SK-N-SH (cell line): ENCODE measurements at places on chromosomes 5 and 9. TPM values are rescaled to one million over a fixed set of nuclear protein-coding genes. Genes with fewer than 3 reads are reported as not detected.

- no peak for DNase-seq
Measured at GRCh38 chr5:27318701-27319100, 280.3 kb upstream of the CDH9 start.

GRCh38 chr9:135788576-135789300, 86.8 kb downstream of the KCNT1 start:
- DNase-seq: no peak

DNA sequence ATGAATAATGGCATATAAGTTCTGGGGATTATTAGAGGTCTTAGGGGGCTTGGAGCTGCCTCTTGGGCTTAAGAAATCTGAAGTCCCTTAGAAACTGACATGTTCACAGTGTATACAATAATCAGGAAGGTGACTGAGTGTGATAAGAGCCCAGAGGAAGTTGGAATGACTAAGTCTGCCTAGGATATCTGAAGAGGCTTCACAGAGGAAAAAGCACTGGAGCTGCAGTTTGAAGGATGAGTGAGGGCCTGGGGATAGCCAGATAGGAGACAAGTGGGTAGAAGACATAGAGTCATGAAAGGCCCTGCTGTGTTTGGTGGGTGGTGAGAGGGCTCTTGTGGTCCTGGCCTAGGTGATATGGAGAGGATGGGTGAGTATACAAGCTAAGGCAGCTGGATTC, 8.8 kb downstream of the NEUROG1 start:
- no peak for DNase-seq

Gene LCN2
- not detected in 2 replicates for polyA plus RNA-seq

- no peak for DNase-seq
Measured at GRCh38 chr9:19999491-20000057, 210.7 kb upstream of the SLC24A2 start.

Gene STK32A
- polyA plus RNA-seq: 0.18 and 0.20 TPM in 2 replicates

Gene ERMP1
- 5.9 and 6.4 TPM in 2 replicates for polyA plus RNA-seq

DNA sequence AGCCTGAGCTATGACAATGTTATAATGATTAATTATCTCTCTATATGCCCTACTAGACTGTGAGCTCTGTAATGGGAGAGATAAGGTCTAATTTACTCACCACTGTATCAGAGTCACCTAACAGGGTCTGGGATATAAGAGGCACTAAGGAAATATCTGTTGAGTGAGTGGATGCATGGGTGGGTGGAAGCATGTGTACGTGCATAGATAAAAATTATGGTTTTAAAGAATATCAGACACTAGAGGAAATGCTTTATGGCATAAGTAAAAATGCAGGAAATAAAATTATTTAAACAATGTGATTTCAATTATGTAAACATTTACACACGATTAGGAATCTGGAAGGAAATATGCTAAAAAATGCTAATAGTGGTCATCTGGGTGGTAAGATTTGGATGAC, 137.8 kb downstream of the SPOCK1 start:
- DNase-seq: peak; percentile 41

Gene DAP
- polyA plus RNA-seq: 60.3 and 78.2 TPM in 2 replicates

DNA sequence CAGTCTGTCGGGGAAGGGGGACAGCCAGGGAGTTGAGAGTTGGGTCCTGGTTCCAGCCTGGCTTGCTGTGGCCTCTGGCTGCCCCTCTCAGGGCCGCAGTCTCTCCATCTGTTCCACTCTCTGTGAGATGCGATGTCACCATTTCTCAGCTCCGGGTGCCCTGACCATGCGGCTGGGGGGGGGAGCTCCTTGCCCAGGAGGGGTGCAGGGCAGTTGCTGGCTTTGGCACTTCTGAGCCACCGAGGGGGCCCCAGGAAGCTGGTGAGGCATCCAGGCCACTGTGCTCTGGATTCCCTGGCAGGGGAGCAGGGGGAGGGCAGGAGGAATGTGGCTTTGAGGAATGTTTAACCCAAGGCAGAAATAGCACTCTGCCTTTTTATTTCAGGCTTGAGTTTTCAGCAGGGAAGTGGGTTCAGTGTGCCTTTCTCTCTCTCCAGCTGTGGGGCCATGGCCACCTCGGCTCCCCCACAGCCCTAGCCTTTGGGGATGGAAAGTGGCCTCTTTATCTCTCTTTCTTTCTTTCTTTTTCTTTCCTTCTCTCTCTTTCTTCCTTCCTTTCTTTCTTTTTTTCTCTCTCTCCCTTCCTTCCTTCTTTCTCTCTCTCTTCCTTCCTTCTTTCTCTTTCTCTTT, 11.0 kb downstream of the NCS1 start:
- peak; percentile 72 for DNase-seq

Gene PRR16
- polyA plus RNA-seq: 26.7 and 35.9 TPM in 2 replicates

DNA sequence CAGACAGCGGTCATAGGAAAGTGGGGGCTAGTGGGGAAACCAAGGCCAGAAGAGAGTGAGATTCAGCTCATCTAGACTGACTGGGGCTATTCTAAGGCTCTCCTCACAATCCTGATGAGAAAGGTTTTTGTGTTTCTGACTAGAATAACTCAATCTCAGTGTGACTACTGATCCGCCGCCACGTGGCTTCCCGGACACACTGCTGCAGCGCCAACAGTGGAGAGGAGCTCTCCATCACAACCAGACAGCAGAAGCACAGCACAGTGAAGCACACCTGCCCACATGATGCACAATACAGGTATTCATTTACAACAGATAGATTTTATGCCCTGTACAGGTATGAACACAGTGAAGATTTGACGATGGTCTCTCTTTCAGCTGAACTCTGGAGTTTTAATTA, 25.4 kb downstream of the NREP start:
- no peak for DNase-seq

- DNase-seq: no peak
Measured at GRCh38 chr9:19720377-19720776, 68.5 kb downstream of the SLC24A2 start.

DNA sequence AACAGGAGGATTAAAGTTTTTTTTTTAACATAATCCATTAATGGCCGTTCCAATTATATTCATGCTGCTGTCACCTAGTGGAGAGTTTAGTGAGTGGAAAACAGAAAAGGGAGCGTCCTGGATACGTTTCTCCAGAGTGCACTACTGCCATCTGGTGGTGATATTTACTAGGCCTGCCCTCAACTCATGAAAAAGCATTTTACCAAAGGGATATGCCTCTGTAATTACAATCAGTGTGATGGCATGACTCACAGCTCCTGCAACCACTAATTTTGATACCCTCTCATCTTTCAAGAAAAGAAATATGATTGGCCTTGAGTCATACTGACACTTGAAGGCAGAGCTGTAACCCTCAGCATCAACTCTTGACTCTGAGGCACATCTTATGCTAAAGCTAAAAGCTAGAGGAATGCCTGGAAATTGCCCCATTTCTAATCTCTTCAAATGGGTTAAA, 20.1 kb downstream of the MINAR2 start:
- DNase-seq: peak; percentile 58

Gene NR2F1
- polyA plus RNA-seq: 40.0 and 47.1 TPM in 2 replicates

DNA sequence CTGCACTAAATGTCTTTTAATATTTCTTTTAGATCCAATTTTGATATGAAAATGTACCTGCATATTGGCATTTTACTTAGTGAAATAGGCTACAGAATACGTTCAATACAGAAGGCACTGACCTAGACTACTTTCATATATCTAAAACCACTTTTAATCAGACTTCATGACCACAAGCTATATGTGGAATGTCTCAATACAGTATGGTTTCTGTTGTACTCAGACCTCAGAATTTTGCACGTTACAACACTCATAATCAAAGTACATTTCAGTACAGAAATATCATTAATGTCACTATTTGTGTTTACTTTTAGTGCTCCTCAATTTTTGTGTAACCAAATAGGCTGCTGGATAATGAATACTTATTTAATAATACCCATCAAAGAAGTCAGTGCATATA, 74.8 kb downstream of the MEF2C start:
- no peak for DNase-seq

- no peak for DNase-seq
Measured at GRCh38 chr5:146060221-146060585, 45.2 kb downstream of the PLAC8L1 start.

- DNase-seq: no peak
Measured at GRCh38 chr5:91357806-91358205, 25.3 kb downstream of the ARRDC3 start.

- no peak for DNase-seq
Measured at GRCh38 chr5:87242242-87242641, 25.4 kb upstream of the RASA1 start.

GRCh38 chr9:133525677-133526076, 918 bp upstream of the MYMK start:
- no peak for DNase-seq

- no peak for DNase-seq
Measured at GRCh38 chr9:113131689-113132151, 19.1 kb upstream of the SLC31A2 start.

DNA sequence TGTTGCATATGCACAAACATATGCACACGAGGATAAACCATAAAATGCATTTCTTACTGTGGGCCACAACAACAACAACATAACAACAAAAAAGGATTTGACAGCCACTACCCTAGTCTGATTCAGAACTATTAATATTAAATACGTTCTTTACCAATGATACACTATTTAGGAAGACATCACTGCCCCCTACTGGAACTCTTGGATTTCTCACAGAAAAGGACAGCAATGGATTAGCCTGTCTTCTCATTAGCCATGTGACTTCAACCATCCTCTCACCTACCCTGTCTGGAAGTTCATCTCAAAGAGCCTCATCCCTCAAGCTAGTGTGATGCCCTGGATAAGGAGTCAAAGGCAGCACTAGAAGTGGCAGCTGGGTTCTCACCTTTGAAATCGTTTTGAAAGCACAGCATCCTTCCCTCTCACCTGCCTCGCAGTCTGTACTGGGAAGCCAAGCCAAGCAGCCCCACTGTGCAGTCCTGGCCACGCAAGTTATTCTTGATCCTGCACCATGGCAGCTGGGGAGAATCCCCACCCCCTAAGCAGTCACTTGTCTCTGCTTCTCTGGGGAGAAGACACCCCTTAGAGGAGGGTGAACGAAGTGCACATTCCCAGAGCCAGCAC, 64.6 kb downstream of the SH3TC2 start:
- DNase-seq: peak; percentile 38

GRCh38 chr5:136004436-136004835, 24.4 kb upstream of the TGFBI start:
- no peak for DNase-seq

GRCh38 chr5:151772029-151772845, 483 bp downstream of the G3BP1 start:
- DNase-seq: peak; percentile 81

- peak; percentile 68 for DNase-seq
Measured at GRCh38 chr5:23507278-23507685, at the start of gene PRDM9. TSS of gene PRDM9 (plus strand) at chr5:23507609. CDS start at chr5:23509034, 1,425 bp downstream.

Gene CCNI2
- 0.05 and 0.34 TPM in 2 replicates for polyA plus RNA-seq

DNA sequence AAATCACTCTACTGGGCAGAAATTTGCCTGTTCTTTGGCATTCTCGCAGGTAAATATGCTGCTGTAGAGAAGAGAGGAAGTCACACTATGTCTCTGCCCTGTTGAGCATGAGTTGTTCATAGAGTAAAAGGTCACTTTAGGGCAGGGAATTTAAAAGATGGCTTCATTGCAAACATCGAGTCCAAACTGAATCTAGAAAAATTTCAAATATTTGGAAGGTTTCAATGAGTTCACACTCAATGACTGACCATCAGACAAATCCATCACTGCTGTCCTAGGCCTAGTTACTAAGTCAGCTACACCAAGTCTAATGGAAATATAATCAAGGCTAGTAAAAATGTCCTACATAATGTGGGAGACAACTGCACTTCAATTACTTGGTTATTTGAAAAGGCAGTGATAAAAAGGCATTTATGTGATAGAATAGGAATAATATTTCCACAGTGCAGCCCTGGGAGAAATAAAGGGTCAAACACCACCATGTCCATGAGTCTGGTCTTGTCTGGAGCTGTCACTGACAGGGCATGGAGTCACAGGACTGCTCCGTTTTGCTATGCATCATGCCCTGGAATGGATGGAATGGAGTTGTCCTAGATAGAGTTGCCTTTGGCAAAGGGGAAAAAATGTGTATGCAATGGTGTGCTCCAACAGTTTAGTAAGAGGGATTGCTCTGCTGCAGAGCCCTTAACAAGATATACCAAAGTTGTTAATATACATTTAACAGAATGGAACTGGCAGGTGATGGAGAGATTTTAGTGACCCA, 218.5 kb upstream of the DAPK1 start:
- DNase-seq: no peak

DNA sequence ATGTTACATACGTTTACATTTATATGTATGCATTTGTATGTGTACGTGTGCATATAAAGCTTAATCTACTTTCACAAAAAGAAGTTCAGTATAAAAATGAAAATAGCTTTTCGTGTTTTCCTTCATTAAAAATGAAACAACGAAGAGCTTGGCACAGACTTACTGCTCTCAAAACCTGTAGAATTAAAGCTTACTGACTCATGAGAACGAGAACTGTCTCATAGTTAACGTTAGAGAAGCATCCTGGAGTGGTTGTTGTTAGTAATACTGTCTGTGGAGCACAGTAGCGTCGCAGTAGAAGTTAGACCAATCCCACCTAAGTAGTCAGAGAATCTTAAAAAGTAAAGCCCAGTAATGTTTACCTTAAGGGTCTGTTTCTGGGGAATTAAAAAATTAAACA, 1.3 kb downstream of the MAT2B start:
- no peak for DNase-seq

Gene IL3
- polyA plus RNA-seq: not detected in 2 replicates

Gene ST6GALNAC4
- 28.4 and 30.2 TPM in 2 replicates for polyA plus RNA-seq

GRCh38 chr5:135714126-135714894, 120.2 kb upstream of the SLC25A48 start:
- DNase-seq: no peak

GRCh38 chr5:54178207-54178606, 132.2 kb downstream of the ARL15 start:
- no peak for DNase-seq

GRCh38 chr5:78190402-78190801, 104.1 kb downstream of the AP3B1 start:
- no peak for DNase-seq
